ENCODE measurements at places on chromosomes 4 and X. TPM values are rescaled to one million over a fixed set of nuclear protein-coding genes. Genes with fewer than 3 reads are reported as not detected.

- DNase-seq = no peak
Observed at GRCh38 chr4:17866810-17867209, 56.0 kb downstream of the NCAPG start.

DNA sequence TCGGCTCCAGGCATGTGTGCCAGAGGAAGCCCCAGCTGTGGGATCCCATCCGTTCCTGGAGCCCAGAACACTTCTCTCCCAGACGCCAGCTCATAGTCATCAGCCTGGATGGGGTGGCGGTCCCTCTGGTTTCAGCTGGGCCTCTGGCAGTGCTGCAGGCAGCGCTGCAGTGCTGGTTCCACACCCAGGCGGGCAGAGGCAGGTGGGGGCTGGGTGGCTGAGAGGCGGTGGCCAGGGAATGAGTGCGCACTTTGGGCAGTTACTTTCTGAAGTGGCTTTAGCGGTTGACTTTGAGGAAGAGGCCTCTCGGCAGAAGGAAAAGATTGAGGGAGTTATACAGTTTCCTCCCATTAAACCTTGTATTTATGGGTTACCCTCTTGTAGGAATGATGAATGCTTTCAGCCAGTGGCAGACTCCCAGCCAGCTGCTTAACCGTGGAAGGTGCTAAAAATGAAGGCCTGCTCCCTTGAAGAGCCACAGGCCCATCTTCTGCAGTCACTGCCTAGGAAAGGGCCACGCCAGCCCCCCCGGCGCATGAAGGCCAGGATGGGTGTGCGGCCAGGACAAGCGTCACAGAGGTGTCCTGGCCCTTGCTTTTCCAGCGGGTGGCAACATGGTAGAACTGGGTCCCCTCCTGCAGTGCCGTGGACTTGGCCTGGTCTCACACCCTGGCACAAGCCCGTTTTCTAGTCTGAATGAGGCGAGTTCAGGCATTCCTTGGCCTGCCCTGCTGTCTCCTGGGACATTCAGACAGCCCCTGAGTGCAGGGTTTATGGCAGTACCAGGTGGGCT lies 9.9 kb downstream of the TADA2B start:
- peak; percentile 77 for DNase-seq

- peak; percentile 37 for DNase-seq
Observed at GRCh38 chr4:63937961-63938360, 471.3 kb downstream of the TECRL start.

- DNase-seq = no peak
Observed at GRCh38 chr4:186298031-186298647, 32.1 kb downstream of the F11 start.

TCEAL2 gene
- total RNA-seq = 10.5 TPM

CFP gene
- 6.1 TPM for total RNA-seq

CXCL5 gene
- total RNA-seq = not detected

PRR32 gene
- not detected for total RNA-seq
